ENCODE measurements at places on chromosomes 4 and X.

GRCh38 chr4:170931321-170931720 is 841.6 kb upstream of the AADAT start:
- DNase-seq = no peak

- no peak for DNase-seq
These were observed 168.4 kb downstream of the MAD2L1 start for GRCh38 chr4:119898211-119898610.

DNA sequence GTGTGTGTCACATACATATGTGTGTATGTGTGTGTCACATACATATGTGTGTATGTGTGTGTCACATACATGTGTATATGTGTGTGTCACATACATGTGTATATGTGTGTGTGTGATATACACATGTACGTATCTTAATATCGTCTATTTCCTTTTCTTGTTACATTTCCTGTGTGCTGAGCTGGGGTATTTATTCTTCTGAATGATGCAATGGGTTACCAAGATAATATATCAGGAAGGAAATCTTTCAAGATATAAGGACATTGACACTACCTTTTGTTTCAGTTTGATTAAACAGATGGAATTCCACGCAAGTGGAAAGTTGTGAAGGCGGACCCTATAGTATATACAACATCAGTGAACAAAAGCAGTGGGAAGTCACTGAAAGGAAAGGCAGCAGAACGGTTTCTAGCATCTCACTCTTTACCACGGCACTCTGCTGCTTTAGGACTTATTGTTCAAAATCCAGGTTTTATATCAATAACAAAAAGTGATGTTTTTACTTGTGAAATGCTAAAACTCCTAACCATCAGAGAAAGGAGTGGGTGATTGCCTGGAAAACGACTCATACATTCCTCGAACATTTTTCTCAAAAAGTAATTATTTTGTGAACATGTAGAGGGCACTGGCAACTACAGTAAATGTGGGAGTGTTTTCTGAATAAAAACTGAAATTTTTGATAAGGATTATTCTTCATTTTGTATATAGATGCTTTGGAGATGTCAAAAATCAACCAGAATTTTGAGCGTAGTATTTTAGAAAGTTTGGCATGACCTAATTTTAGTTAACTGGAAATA is 43.1 kb upstream of the IL21 start:
- no peak for DNase-seq

DNA sequence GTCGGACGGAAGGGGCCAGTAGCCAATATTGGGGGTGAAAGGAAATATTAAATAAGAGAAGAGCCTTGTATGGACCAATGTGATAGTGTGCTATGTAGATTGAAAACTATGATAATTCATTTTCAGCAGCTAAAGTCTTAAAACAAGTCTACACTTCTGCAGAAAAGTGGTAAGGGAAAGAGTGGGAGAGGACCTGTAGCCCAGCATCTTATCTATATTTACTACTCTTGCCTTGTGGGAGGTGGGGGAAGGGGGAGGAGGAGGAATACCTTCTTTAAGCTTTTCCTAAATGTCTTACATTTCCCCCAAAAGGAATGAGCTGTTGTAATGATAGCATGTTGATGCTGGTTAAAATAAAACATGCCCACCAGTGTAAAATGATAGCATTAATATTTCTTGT is 220.0 kb upstream of the SPRY1 start:
- DNase-seq = no peak

DNA sequence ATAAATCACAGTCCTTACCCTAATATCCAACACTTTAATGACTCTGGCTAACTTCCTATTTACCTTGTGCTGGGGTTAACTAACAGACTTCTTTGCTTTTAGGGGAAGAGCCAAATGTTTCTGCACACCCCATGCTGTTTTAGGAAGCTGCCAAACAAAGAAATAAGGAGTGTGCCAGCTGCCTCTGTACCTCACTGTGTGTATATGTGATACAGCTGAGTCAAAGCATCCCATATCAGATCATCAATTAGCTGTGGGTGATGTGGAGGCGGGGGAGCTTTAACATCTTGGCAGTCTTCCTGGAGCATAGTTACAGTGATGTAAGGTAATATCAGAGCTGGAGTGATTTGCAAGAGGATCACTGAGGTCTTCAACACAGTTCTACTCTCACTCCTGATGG is 95.4 kb downstream of the COL25A1 start:
- no peak for DNase-seq

DNA sequence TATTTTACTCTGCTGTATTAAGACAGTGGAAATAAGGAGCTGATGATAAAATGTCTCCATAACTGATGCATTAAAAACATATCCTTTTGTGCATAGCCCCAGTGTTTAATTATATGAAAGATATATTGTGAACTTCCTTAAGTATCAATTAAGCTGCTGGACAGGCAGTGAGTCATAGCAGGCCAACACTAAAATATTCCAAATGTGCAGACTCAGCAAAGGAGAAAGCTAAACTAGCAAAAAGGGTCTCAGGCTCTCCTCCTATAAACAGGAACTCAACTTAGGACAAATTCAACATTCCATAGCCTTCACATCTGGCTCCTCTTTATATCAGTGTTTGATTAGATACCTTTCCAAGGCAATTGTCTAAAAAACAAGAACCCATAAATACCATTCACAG is 15.6 kb downstream of the TNMD start:
- DNase-seq = no peak

GRCh38 chrX:70132224-70132623 is 1.0 kb upstream of the IGBP1 start:
- no peak for DNase-seq

DNA sequence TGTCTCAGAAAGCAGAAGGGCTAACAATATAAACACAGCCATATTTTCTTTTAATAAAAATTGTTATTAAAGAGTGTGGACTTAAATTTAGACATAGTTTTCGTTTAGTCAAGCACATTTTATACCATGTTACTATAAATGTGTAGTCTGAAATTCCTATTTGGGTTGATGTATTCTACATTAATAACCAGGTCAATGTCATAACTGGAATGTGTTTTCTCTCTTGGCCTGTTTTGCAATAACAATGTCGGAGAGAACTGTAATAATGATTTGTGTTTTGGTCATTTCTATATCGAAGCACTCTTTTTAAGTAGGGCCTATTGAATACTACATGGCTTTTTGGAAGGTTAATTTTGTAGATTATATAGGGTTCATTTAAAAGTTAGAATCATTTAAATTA is 5.5 kb downstream of the USO1 start:
- no peak for DNase-seq

DNA sequence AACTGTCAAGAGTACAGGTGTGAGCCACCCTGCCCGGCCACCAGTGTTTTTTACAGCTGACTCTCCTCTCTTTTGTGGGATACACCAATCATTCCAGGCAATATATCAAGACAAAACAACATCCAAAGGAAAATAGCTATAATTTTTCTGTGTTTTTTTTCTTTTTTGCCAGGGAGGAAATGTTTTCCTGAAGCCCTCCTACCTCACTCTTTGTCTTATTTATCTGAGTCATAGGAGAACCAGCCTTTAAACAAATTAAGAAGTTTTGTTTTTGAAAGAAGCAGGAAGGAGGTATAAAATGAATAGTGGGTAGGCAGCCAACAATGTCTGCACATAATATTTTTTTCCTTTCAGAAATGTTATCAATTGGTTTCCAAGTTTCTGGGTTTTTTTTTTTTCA is 493.9 kb downstream of the CCSER1 start:
- no peak for DNase-seq

GRCh38 chrX:29541038-29541437 is 674.3 kb upstream of the MAGEB2 start:
- DNase-seq = no peak

- DNase-seq = no peak
These were observed 126.9 kb upstream of the CBR4 start for GRCh38 chr4:169136796-169137557.

DNA sequence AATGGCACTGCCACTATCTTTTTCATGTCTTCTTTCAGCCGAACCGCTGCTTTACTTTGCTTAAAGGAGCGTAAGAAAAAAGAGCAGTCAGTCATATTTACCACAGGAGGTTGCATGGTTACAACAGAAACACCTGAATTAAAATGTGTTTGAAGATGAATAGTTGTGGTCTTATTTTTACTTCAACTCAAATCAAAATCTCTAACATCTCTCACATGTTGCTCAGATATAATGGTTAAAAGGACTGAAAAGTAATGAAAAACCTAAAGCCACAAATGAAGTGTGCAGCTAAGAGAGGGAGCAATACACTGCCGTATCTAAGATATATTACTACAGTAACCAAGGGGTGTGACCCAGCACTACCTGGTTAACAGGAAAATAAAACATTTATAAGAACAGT is 27.4 kb downstream of the FAM13A start:
- no peak for DNase-seq

GRCh38 chr4:158255727-158256324 is 45.5 kb downstream of the TMEM144 start:
- DNase-seq = no peak

- no peak for DNase-seq
These were observed 85.7 kb downstream of the QDPR start for GRCh38 chr4:17426222-17426621.

- no peak for DNase-seq
These were observed 86.5 kb downstream of the MAGED4 start for GRCh38 chrX:52271206-52271605.

- DNase-seq = no peak
These were observed 153.8 kb downstream of the DCLK2 start for GRCh38 chr4:150232029-150232428.

DNA sequence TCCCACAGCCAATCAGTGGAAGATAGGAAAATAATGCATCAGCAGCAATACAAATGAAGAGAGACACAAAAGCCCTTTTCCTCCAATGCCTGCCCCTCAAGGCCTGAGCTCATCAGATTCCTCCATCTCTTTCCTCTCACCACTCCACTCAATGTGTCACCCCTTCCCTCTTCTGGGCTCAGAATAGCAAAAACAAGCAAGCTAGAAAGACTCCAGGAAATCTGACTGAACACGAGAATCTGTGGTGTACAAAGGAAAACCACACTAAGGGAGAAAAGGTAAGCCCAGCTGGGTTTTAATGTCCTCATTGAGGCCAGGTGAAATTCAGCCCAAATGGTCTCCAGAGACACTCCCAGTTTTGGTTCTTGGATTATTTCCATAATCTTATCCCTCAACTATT is 46.3 kb downstream of the ARHGEF9 start:
- DNase-seq = no peak

DNA sequence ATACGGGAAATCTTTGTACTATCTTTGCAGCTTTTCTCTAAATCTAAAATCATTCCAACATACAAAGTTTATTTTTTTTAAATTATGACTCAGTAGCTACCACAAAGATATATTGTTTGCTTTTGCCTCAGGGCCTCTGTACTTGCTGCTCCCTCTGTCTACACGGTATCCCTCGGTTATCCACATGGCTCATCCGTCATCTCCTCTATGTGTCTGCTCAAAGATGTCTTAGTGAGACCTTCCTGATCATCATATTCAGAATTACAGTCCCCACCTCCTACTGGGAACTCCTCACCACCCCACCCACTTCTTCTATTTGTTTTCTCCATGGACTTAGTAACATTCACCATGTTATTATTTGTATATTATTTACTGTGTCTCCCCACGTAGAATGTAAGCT is 107.8 kb downstream of the PARM1 start:
- no peak for DNase-seq

DNA sequence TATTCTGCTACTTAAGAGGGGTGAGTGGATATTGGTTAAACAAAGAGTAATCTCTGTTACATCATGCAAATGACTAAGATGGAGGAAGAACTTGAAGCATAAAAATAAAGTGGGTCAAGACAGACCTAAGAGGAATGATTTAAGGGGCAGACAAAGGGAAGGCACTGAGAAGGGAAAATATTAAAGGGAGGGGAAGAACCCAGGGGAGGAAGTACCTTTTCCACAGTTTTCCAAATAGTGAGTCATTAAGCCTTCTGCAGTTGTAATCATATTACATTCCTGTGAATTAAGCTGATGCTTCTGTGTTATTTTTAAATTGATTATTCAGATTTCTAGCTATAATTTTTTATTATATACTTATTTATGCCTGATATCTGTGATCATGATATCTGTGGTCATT is 253.3 kb downstream of the CENPC start:
- DNase-seq = no peak

- no peak for DNase-seq
These were observed 81.7 kb upstream of the GPM6B start for GRCh38 chrX:13898603-13899002.

GRCh38 chr4:99665983-99666382 is 8.4 kb upstream of the C4orf54 start:
- DNase-seq = no peak

DNA sequence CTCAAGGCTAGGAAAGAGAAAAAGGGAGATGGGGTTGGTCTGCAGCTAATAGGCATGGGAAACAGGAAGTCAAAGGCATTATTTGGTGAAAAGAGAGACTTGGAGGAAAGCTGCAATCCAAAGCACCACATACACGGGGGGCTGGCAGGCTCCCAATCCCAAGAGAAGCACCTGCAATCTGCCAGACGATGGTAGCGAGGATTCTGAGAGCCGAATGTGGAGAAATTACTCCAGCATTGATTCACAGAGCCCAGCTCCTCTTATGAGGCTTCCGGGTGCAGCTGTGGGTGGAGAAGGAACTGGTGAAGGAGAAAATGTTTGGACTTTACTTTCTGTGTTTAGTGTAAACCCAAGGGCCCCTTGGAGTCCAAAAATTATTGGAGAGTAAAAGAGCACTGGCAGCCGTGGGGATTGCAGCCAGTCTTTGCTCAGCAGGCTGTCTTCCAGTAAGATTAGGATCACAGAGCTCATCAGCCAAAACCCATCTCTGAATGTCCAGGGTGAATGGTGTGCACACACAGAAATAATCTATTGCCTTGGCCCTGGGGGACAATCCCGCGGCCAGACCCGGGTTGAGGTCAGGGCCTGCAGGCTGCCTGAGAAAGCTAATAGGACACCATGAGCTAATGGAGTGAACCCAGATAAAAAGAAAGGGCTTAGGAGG is 197.6 kb downstream of the KIT start:
- DNase-seq = no peak

DNA sequence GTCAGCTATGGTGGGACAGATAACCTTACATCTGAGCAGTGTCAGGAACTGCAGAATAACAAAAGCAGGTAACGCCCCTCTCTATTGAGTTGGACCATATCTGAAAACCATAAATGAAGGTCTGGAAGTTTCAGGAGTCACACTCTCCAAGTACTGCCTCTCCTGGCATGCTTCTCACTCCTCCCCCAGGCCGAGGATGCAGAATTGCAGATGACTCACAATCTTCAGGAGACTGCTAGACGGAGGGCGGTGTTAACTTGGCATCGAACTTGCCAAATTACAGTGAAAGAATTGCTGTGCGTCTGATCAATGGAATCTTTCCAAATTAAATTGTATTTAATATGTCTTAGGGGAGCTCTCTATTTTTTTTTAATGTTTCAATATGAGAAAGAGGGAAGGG is 67.1 kb upstream of the TRIM2 start:
- DNase-seq = no peak

DNA sequence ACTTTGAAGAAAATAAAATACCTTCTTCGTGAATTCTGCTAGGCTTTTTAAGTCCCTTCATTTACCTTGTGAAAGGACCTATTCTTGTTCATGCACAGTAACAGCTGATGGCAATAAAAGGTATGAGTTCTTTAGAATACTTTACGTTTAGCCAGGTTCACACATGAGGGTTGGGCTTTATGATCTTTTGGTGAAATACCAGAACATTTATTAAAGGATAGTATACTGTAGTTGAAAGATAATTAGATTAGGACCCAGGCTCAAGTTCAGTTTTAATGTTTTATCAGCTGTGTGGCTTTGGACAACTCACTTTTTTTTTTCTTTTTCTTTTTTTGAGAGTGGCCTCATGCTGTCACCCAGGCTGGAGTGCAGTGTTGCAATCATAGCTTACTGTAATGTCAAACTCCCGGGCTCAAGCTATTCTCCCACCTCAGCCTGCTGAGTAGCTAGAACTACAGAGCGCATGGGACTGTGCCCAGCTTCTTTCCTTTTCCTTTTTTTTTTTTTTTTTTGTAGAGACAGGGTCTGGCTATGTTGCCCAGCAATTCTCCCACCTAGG is 28.2 kb upstream of the NEIL3 start:
- DNase-seq = no peak

Measured in vagina (tissue), 2 donors.